CD4-positive, alpha-beta T cell treated with Interleukin-4 for 4 hours (primary cell): ENCODE measurements at places on chromosomes 5 and 9.

DNA sequence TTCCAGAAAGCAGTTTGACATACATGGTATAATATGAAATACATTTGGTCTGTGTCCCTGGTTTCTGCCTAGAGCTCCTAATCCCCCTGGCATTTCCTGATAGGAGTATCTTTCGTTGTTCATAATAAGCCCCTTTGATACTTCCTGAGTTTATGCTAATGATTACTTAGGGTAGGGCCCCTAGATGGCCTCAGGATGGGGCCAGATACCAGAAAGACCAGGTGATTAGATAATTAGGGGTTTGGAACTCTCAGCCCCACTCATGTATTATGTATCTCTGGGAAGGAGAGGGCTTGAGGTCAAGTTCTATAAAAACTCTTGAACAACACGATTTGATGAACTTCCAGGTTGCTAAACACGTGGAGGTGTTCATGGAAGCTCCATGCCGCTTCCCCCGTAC, 163.3 kb upstream of the ZNF608 start:
- DNase-seq, result no peak

- DNase-seq, result no peak
Measured at GRCh38 chr9:126833710-126834345, 26.6 kb upstream of the ZBTB34 start.

DNA sequence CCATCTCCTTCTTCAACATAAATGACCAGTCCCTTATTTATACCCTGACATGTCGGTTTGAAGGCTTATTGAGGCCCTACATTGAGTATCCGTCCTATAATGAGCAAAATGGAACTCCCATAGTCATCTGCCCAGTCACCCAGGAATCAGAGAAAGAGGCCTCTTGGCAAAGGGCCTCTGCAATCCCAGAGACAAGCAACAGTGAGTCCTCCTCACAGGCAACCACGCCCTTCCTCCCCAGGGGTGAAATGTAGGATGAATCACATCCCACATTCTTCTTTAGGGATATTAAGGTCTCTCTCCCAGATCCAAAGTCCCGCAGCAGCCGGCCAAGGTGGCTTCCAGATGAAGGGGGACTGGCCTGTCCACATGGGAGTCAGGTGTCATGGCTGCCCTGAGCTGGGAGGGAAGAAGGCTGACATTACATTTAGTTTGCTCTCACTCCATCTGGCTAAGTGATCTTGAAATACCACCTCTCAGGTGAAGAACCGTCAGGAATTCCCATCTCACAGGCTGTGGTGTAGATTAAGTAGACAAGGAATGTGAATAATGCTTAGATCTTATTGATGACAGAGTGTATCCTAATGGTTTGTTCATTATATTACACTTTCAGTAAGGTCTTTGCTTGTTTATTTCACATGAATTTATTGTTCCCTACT, 38.2 kb upstream of the BTNL3 start:
- no peak for DNase-seq

GRCh38 chr9:107685901-107686300, 196.3 kb upstream of the KLF4 start:
- DNase-seq, result no peak

GRCh38 chr5:57172466-57173318, 1.2 kb upstream of the GPBP1 start:
- no peak for DNase-seq

DNA sequence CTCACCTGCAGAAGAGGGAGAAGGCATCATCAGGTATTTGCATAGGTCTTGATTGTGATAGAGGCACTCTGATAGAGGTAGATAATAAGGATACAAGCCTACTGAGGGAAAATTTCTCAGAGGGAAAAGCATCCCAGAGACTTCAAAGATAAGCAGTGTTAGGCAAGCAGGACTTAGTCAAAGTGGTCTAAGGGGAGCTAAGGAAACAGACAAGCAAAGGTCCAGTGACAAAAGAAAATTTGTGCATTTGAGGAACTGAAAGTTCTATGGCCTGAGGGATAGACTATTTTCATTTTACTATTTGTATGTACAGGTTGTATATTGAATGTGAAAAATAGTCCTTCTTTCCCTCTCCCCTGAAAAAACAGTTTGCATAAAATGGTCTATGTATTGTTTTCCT, 27.4 kb downstream of the OXCT1 start:
- DNase-seq, result no peak

GRCh38 chr5:115414406-115415142, 118.1 kb upstream of the CCDC112 start:
- DNase-seq, result no peak

DNA sequence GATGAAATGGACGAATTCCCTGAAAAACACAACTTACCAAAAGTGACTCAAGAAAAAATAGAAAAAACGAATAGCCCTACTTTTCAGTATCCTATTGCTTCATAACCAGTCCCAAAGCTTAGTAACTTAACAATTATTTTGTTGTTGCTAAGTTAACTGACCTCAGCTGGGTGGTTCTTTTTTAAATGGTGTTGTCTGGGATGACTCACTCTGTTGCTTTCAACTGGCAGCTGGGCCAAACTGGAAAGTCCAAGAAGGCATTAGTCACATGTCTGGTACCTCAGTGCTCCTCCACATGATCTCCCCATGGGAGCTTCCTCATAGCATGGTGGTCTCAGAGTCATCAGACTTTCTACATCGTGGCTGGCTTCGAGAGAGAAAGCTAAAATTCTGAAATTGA, 47.8 kb upstream of the ADAMTS2 start:
- no peak for DNase-seq

DNA sequence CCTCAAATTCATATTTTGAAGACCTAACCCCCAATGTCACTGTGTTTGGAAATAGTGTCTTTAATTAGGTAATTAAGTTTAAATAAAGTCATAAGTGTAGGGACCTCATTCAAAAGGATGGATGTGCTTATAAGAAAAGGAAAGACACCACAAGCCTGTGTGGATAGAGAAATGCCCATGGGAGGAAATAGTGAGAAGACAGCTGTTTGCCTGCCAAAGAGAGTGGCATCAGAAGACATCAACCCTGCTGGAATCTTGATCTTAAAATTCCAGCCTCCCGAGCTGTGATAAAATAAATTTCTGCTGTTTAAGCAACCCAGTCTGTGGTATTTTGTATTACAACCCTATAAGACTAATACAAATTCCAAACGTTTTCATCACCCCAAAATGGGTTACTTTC, 1867.9 kb upstream of the NUDT12 start:
- no peak for DNase-seq
